ENCODE measurements at places on chromosomes 4 and X. TPM values are rescaled to one million over a fixed set of nuclear protein-coding genes. Genes with fewer than 3 reads are reported as not detected.

DNA sequence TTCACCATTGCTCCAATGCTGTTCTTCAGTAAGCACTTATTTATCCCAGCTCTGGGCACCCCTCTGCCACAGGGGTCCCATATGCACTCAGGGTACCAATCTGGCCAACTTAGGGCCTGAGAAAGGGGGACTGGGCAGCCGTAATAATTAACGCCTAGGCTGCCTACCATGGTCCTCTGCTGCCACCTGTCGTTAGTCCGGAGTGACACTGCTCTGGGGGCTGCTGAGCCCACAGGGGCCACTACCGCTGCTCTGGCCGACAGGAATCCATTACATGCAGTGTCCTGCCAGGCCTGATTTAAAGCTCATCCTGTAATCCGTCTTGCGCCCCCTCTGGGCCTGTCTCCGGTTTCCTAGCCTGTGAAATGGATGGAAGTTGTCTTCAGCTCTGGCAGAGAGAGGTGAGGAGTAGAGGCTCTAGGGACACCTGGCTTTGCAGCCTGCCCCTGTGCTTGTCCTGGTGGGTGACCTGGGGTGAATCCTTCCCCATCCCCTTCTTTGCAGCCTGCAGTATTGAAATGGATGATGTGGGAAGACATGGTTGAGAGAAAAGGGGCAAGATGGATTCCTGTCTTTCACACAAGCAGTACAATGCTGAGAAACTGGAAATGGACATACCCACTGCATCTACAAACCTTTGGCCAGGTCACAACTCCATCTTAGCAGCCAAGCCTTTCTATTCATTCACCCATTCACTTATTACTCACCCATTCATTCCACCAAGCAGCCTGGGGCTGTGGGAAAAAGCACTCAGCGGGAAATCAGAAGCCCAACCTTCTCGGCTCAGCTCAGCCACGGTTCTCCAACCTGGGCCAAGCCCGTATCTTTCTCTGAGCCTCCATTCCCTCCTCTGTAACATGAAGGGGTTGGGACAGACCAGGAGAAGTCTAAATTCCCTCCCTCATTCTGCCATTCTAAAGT lies 116.3 kb upstream of the NALF2 start:
- no peaks in the 10 kb centered on the region for H3K4me1 ChIP-seq
- H3K4me3 ChIP-seq = no peak overlapping the region
- H3K27ac ChIP-seq = no peak overlapping the region
- H3K27me3 ChIP-seq = no peaks in the 10 kb centered on the region

DNA sequence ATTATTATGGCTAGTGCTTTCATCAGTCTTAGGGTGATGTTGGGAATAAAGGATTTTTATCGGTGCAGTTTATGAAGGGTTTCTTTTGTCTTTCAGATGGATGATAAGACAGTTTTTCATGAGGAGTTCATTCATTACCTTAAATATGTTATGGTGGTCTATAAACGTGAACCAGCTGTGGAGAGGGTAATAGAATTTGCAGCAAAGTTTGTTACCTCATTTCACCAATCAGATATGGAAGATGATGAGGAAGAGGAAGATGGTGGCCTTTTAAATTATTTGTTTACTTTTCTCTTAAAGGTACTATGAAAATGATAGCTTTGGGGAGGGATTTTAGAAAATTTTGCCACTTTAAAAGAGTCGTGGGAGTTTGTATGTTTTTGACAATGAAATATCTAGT lies 1.3 kb downstream of the NCAPG start:
- H3K4me3 ChIP-seq = peak overlapping the region; percentile 97
- H3K36me3 ChIP-seq = peaks cover 4% of the 10 kb centered on the region
- H3K27ac ChIP-seq = peak overlapping the region; percentile 29
- DNase-seq = no peak

DNA sequence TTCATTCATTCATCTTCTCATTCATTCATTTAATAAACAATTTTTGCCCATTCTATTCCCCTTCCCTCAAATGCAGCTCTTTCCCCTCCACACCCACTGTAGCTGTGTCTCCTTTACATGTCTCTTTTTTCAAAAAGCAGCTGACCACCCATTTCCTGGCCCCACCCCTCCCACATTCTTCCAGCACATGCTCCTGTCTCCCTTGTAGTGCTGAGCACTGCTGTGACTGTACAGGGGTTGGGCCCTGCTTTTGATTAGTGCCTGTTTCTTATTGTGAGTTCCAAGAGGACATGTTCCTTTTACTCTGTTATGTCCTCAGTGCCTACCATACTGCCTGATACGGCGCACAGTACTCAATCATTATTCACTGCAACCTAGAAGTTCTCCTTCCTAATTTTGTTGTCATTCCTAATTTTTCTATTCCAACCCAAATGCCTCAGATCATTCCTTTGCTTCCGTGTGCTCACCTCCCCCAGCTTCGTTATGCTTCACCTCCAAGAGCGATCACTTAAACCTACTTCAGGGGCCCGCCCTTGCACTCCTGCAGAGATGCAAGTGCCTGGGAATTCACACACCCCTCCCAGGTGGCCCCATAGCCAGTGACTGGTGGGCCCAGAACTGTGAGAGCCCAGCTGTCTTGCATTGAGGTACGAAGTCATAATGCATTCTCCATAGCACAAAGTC lies 152.2 kb downstream of the STK32B start:
- peak; percentile 7 for DNase-seq
- peaks cover 13% of the 10 kb centered on the region for H3K4me1 ChIP-seq
- H3K27me3 ChIP-seq = no peaks in the 10 kb centered on the region
- H3K27ac ChIP-seq = no peak overlapping the region
- no peaks in the 10 kb centered on the region for H3K36me3 ChIP-seq
- no peak overlapping the region for H3K4me3 ChIP-seq

GRCh38 chrX:71450433-71451106 lies 82.3 kb upstream of the OGT start:
- H3K36me3 ChIP-seq = peaks cover 8% of the 10 kb centered on the region
- H3K27ac ChIP-seq = no peak overlapping the region
- H3K27me3 ChIP-seq = no peaks in the 10 kb centered on the region
- no peaks in the 10 kb centered on the region for H3K4me1 ChIP-seq
- H3K4me3 ChIP-seq = no peak overlapping the region

DNA sequence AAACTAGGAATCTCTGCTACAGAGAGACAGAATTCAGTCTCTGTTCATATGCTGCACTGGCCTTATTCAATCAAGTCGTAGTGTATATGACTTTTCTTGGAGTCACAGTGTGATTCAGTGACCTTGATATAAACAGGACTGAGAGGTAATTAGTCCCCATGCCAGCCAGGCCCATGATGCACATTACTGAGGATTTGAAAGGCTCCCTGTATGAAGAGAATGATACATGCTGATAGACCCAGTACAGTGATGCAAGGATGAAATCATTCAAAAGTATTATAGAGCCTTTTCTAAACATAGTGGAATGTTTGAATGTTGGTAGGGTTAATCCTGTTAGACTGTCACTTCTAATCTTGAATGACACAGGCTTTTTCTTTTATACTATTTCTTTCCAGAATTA lies 34.1 kb downstream of the ANXA3 start:
- H3K27me3 ChIP-seq = no peaks in the 10 kb centered on the region
- DNase-seq = peak; percentile 68
- H3K36me3 ChIP-seq = no peaks in the 10 kb centered on the region
- peak overlapping the region; percentile 25 for H3K27ac ChIP-seq
- no peak overlapping the region for H3K4me3 ChIP-seq

DNA sequence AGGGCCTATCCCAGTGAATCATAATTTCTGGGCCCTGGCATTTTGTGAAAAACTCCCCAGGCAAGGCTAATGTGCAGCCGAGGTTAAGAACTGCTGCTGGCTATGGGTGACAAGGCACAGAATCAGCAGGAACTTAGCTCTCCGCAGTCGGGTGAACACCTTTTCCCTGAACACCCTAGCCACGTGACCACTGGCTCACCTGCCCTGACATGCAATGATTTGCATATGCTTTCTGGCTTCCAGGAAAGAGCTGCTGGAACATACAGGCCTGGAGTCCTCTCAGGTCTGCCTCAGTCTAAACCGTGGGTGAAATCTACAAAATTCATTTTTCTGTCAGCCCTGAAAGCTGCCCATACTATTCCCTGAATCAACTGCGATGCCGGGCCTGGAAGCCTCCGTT lies 56.6 kb downstream of the ZNF827 start:
- H3K27ac ChIP-seq = no peak overlapping the region
- H3K36me3 ChIP-seq = peaks cover 15% of the 10 kb centered on the region
- H3K4me3 ChIP-seq = no peak overlapping the region
- peaks cover 17% of the 10 kb centered on the region for H3K4me1 ChIP-seq
- DNase-seq = no peak

DNA sequence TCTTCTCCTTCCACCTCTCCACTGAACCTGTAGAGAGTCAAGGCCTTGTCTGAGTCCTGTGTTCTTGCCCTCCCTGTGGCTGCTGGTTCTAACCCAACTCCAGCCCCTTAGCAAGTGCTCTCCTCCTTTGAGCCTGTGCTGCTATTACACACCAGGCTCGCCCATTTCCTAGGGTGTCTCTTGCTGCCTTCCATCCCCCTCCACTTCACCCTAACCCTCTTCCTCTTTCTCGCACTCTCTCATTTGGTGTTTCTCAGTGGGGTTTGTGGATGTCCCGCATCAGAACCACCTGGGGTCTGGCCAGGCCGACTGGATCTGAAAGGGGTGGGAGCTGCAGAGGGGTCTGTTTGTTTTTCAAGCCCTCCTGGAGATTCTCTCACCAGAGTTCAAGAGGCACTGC lies 156.7 kb downstream of the SPRY1 start:
- no peaks in the 10 kb centered on the region for H3K27me3 ChIP-seq
- H3K36me3 ChIP-seq = no peaks in the 10 kb centered on the region
- no peak for DNase-seq

- no peak overlapping the region for H3K27ac ChIP-seq
- H3K27me3 ChIP-seq = peaks cover 6% of the 10 kb centered on the region
- no peak overlapping the region for H3K4me3 ChIP-seq
- DNase-seq = no peak
- H3K36me3 ChIP-seq = no peaks in the 10 kb centered on the region
These were observed 22.4 kb downstream of the GPM6A start for GRCh38 chr4:175789647-175790046.

DNA sequence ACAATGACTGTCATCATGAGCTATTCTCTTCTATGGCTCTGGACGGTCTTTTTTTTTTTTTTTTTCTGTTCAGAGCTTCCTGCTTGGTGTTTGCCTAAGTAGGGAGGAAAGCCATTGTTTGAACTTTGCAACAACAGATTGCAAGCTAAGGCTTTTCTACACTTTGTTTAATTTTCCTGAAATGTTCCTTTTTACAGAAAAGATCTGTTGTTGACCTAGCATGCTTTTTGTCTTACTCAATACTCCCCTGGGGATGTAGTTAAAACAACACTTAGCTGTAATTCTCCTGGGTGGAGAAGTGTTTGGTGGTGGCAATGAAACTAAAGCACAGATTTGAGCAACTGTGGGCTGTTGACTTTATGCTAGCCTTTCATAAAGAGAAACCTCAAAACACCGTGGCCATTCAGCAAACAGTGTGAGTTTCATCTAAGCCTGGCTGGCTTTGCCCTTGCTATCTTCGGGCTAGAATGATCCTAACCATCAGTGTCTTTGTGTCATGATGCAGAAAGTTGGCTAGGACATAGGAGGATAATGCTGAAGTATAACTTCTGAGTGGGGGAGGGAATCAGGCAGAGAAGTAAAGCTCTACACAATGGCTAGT lies 110.5 kb downstream of the ANXA3 start:
- no peaks in the 10 kb centered on the region for H3K27me3 ChIP-seq
- H3K36me3 ChIP-seq = no peaks in the 10 kb centered on the region
- H3K4me3 ChIP-seq = peak overlapping the region; percentile 31
- DNase-seq = peak; percentile 69
- H3K4me1 ChIP-seq = peaks cover 48% of the 10 kb centered on the region
- H3K27ac ChIP-seq = peak overlapping the region; percentile 21

- H3K4me3 ChIP-seq = no peak overlapping the region
- H3K27me3 ChIP-seq = no peaks in the 10 kb centered on the region
- H3K36me3 ChIP-seq = no peaks in the 10 kb centered on the region
- H3K4me1 ChIP-seq = no peaks in the 10 kb centered on the region
- no peak for DNase-seq
These were observed 210.7 kb upstream of the TLL1 start for GRCh38 chr4:165662341-165662740.

GRCh38 chrX:115423086-115423485 lies 133.6 kb downstream of the LUZP4 start:
- no peaks in the 10 kb centered on the region for H3K27me3 ChIP-seq
- no peak overlapping the region for H3K4me3 ChIP-seq
- H3K27ac ChIP-seq = no peak overlapping the region
- DNase-seq = no peak

DNA sequence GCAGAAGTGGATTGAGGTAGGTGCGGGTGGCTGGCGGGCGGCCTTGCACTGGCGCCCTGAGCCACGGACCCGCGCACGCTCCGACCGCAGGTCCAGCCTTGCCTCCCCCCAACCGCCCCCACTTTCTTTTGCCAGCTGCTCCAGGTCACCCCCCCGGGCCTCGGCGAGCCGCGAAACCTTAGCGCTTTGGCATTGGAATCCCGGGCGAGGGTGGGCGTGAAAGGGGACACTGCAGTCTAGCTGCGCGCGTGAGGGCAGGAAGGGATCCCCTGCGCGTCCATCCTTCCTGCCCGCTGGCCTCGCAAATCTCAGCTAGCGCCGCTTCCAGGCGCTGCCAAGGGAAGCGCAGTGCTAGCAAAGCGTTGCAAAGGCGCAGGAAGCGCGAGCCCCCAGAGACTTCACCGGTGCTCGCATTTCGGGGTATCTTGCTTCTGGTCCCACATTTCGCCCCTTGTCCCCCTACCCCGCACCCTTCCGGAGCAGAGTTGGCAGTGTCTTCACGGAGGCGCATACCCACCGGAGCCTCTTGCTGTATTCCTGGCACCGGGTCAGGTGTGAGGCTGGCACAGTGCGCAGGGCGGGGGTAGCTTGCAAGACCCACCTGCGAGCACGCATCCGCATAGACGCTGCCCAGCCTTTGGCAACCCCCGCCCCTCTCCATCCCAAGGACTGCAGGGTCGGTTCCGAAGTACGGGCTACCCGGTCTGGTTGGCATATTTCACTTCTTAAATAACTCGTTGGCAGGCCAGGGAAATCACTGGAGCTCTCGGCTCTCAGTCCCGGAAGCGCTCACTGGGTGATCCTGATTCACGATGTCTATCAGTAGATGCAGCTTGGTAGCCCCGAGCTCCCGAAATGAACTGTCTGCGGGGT lies 104.4 kb downstream of the UCHL1 start:
- peaks cover 14% of the 10 kb centered on the region for H3K27me3 ChIP-seq
- no peak overlapping the region for H3K27ac ChIP-seq
- H3K4me3 ChIP-seq = peak overlapping the region; percentile 81
- DNase-seq = peak; percentile 66
- H3K4me1 ChIP-seq = peaks cover 10% of the 10 kb centered on the region
- no peaks in the 10 kb centered on the region for H3K36me3 ChIP-seq

FRMPD4 gene
- not detected for total RNA-seq

TENM3 gene
- total RNA-seq = 16.3 TPM

NLRP2B gene
- not detected for total RNA-seq

FMR1NB gene
- not detected for total RNA-seq

RENBP gene
- not detected for total RNA-seq

All from GM23248 (cell line).